ENCODE measurements at places on chromosomes 1 and 21.

- DNase-seq, result no peak
These were observed 11.9 kb downstream of the FCRL4 start for GRCh38 chr1:157585984-157586383.

GRCh38 chr1:119656410-119656955 is 8.4 kb upstream of the ZNF697 start:
- DNase-seq, result no peak

- DNase-seq, result peak; percentile 63
These were observed 16.5 kb downstream of the ACOT11 start for GRCh38 chr1:54564312-54565112.

DNA sequence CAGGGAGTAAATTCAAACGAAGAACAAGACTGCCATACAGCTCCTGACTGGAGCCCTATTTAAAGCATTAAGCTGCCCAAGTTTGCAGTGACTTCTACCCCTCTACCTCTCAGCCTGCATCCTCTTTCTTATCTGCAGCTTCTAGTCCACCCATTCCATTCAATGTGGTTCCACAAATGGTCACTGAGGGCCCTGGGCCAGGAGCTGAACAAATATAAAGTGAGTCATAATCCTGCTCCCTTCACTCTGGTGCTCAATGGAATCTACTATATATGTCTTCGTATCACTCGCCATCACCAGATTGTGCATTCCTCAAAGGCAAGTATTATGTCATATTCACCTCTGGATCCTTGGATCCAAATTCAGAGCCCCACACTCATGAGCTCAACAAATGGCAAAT is 398.7 kb downstream of the BRINP2 start:
- no peak for DNase-seq

DNA sequence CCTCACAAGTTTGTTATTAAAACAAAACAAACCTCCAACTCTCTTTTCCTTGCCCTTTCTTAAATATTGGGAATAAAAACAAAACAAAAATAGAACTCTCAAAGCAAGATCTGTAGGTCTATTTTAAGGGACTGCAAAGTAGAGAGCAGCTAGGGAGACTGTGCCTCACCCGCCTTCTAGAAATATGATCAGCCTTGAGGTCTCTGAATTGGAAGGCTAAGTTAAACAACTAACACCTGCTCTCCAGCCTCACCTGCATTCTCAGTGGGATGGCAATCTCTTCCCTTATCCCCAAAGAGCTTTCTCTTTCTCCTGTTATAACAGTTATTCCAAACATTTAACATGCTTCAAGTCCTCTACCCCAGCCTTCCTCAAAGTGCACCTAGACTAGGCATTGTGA is 75.5 kb upstream of the TNR start:
- no peak for DNase-seq

DNA sequence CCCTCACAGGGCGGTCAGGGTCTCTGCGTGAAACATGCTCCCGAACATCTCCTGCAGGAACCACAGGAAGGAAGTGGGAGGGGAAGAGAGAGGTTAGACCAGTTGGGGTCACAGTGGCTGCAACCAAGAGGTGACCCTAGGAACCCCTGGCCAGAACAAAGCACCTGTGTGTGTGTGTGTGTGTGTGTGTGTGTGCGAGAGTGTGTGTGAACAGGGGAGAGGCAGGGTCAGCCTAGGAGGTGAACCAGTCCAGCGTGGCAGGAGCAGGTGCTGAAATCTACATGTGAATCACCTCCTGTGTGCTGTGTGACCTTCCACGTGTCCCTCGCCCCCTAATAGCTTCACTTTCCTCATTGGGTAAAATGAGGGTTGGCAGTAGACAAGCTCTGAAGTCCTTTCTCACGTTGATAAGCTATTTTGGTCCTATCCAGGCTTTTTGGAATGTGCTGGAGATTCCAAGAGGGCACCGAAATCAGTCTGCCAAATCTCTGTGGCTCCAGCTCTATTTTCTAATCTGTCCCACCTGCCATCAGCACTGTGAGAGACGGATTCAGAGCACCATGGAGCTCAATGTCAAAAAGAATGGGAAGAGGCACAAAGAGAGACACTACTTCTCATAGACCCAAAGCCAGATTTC is 27.8 kb downstream of the SLC26A9 start:
- DNase-seq, result no peak

DNA sequence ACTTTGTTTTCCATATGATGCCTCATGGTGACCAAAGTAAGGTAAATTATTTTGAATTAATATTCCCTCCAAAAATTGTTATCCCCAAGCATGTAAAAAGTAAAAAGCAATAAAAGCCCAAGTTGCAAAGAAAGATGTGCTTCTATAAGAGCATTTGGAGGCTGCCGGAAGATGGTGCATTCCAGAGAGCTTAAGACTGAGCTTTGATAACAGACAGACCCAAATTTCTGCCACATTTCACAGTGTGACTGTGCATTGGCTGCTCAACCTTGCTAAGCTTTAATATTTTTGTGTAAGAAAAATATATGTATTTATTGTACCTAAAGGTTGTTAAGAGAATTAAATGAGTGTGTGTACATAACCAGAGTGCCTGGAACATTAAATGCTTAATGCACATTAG is 67.9 kb downstream of the CYYR1 start:
- DNase-seq, result no peak

GRCh38 chr1:197633447-197634078 is 141.7 kb downstream of the DENND1B start:
- DNase-seq, result no peak

- no peak for DNase-seq
These were observed 38.6 kb upstream of the EPS8L3 start for GRCh38 chr1:109802136-109802900.

DNA sequence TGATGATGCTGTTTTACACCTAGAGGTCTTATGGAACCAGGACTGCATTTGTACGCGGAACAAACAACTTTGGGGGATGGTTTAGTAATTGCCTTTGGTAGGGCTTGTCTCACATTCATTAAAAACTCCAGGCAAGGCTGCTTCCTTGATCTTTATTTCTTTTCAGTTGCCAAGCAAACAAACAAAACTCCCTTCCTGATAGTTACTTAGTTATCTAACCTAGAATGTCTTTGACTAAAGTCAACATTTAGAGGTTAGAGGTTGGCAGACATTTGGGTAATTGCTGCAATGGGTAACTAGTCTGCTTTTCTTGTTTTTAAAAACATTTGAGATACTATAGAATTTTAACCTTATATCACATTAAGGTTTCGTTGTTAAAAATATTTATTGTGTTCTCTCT is 500.9 kb upstream of the PTBP2 start:
- DNase-seq, result no peak

DNA sequence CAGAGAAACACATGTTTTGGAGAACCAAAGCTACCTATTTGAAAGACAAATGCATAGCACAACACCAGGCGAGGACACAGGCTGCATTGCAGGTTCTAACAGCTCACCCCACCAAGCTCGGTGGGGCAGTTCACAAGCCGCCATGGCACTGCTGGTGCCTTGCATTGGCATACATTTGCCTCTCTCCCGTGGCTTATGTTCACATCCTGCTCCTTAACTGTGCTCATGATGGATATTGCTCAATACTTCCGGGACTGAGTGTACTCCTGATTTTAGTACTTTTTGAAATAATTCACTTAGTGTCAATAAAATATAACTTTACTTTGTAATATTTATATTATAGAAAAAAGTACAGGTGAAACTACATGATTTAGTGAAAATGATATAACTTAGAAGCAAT is 1187.4 kb upstream of the NCAM2 start:
- DNase-seq, result no peak

- no peak for DNase-seq
These were observed 113.0 kb upstream of the SLC25A33 start for GRCh38 chr1:9426291-9426711.

- no peak for DNase-seq
These were observed 6.1 kb downstream of the TSACC start for GRCh38 chr1:156344409-156344808.

DNA sequence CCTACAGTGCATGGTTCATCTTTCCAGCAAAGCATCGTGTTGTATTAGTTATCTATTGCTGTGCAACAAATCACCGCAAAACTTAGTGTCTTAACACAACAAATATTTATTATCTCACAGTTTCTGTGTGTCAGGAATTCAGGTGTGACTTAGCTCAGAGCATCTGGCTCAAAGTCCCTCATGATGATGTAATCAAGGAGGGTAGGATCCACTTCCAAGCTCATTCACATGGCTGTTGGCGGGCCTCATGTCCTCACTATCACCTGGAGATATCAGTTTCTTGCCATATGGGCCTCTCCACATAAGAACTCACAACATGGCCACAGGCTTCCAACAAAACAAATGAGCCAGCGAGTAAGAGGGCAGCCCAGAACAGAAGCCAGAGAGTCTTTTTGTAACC is 135.6 kb upstream of the GJB5 start:
- no peak for DNase-seq

GRCh38 chr21:45250914-45251634 is 36.6 kb downstream of the POFUT2 start:
- no peak for DNase-seq

DNA sequence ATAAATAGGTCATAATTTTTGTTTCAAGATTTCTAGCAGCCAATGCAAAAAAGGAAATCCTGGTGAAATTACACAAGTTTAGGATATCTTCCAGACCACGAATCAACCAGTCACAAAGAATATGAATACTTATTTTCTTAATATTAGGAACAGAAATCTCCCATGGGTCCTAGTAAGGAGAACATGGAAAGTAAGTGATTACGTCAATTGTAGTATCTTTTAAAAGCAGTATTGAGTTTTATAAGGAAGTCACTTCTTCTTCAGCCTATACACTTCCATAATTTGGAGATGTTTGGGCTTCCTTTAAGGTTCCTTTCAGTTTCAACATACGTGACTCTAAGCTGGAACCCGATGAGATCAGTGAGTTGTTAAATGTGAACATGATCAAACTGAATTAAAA is 534.5 kb downstream of the USP25 start:
- no peak for DNase-seq

- DNase-seq, result no peak
These were observed 3.1 kb upstream of the PRKCZ start for GRCh38 chr1:2046953-2047748.

- DNase-seq, result no peak
These were observed 1.9 kb downstream of the TTF2 start for GRCh38 chr1:117061986-117062415.

GRCh38 chr1:86825319-86825718 is 88.6 kb downstream of the SELENOF start:
- no peak for DNase-seq

DNA sequence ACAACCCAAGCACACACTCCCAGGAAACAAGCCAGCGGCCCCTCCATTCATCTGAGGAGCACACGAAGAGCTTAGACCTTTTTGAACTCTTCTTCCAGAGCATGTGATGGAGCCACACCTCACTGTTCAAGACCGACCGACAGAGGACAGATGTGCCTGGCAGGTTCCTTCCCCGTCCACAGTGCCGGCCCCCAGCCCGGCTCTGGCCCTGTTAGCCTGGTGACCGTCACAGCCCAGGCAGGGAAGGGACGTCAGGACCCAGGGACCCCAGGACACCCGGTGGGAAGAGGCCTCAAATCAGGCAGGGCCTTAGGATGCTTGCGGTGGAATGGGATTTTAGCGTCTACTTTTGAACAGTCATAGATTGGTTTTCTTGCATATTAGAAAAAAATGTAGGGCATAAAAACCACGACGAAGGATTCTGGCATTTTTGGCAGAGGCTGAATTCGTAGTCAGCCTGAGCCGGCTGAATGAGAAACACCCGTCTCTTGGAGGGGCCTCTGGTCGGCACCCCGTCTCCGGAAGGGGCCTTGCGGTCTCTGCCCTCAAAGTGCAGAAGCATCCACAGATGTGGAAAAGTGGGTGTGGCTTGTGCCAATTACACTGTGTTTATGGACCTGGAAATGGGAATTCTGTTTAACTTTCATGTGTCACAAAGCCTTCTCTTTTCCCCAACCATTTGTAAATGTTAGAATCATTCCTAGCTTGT is 79.3 kb downstream of the SIK1 start:
- DNase-seq, result no peak

GRCh38 chr1:230208619-230209261 is 141.7 kb downstream of the GALNT2 start:
- no peak for DNase-seq

DNA sequence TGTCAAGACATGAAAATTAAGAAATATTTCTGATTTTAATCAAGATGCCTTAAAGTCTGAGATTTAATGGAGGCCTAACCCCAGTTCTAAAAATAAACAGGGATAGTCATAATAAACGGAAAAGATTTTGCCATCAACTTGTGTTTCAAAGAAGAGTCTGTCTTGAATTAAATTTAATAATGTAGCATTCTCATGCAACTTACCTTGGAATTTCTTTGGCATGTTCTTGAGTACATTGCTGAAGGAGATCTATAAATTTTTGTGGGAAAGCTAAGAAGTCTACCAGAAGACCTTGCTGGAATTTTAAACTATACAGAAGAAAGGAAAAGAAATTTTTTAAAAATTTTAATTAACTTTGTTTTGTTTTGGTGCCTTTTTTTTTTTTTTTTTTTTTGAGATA is 10.6 kb downstream of the SASS6 start:
- DNase-seq, result no peak

All from NCI-H526 (cell line).